ENCODE measurements at places on chromosomes 2 and 18. TPM values are rescaled to one million over a fixed set of nuclear protein-coding genes. Genes with fewer than 3 reads are reported as not detected.

- DNase-seq: no peak
Measured at GRCh38 chr2:200679535-200679934, 93.7 kb downstream of the AOX1 start.

VSNL1 gene
- total RNA-seq: not detected

TMEM37 gene
- total RNA-seq: 0.20 TPM

ANKRD30BL gene
- not detected for total RNA-seq

GRCh38 chr2:11753452-11753885 is 7.0 kb downstream of the LPIN1 start:
- DNase-seq: no peak

GAREM1 gene
- total RNA-seq: 0.20 TPM

PSTPIP2 gene
- total RNA-seq: 1.1 TPM

SETBP1 gene
- 1.1 TPM for total RNA-seq

GAREM2 gene
- total RNA-seq: 0.44 TPM

GRCh38 chr18:62024983-62025382 is 132.2 kb upstream of the RNF152 start:
- no peak for DNase-seq

DNA sequence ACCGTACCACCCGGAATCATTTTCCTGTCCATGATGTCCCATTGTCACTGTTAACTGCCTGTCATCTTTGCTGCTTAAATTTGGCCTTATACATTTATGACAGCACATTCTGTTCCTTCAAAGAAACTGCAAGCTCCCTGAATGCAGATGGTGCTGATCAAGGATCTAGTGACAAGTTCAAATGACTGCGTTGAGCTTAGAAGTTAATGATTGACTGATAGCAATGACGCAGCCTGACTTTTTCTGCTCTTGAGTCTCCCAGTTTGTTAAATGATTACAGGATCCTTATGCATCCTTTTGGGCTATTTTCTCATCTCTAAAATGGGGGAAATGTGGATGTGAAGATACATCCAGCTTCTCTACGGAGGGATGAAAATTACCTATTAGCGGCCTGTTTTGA is 159.0 kb downstream of the DCC start:
- no peak for DNase-seq

PMAIP1 gene
- 13.7 TPM for total RNA-seq

STK17B gene
- total RNA-seq: 7.9 TPM

DNA sequence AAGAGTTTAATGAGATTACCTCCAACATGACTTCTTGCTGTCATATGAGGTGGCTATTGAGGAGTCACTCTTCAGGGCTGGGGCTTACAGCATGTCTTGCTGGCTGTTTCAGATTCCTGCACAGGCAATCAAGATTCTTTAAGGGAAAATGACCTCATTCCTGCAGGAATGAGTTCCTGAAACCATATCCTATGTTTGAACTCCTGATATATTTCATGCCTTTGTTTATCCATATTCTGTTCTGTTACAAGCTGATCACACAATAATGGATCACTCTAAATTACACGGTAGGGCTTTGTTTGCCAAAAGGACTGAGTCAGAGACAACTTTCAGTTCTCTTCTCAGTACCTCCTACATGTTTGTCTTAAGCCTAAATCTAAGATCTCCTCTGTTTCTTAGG is 879.8 kb upstream of the PIK3C3 start:
- peak; percentile 12 for DNase-seq

GRCh38 chr2:69765096-69765380 is 23.1 kb downstream of the ANXA4 start:
- peak; percentile 43 for DNase-seq

DNA sequence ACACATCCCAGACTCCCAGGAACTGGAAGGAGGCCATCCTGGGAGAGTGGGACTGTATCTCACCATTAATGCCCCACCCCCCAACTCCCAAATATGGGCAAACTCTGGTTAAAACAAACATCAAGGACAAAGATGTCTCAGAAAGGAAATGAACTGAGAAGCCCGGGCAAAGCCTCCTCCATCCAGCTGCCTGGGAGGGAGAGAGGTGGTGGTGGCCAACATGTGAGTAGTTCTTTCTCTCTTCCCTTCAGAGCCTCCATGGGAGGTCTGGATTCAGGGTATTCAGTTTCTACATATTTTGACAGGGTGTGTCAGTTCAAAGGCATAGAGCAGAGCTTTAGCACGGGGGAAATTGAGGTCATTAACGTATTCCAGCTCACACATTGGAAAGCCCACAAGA is 57.5 kb downstream of the CXCR4 start:
- no peak for DNase-seq

- no peak for DNase-seq
Measured at GRCh38 chr2:134367213-134367612, 113.3 kb downstream of the MGAT5 start.

DNA sequence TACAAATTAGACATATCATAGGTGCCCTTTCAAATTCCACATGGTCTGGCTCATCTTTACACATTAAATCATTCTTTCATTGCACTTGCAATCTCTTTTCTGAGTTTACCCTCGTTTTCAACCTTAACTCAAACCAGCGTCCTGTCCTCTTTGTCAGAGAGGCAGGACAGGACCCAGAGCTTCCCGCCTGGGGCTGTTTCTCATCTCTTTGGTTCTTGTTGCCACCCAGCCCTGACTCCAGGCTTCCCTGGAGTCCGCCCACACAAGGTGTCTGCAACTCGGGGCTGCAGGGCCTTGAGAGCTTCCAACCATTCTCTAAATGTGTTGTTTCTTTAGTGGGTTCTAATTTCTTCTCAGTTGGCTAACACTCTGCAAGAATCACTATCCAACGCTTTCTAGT is 24.4 kb downstream of the RBMS1 start:
- no peak for DNase-seq

TMEM169 gene
- total RNA-seq: 0.40 TPM

GRCh38 chr2:235623111-235623510 is 129.3 kb downstream of the AGAP1 start:
- no peak for DNase-seq

SPRED2 gene
- 1.7 TPM for total RNA-seq

- no peak for DNase-seq
Measured at GRCh38 chr18:9808295-9809241, 77.2 kb upstream of the TXNDC2 start.

DNA sequence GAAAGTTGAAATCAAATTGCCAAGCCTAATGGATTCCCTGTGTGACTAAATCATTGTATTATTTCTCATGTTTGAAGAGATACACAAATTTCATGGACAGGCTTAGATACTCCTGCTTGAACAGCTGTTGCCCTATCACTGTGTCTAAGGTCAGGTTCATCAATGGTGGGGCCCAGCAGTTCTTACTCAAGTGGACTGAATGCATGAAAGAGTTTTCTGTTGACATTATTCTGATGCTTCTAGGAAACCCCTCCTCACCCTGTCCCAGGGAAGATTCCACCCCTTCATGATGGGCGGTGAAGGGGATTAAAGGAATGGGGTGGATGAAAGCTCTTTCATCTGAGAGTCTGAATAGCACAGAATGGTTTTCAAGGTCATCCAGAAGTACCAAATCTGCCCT is 148.8 kb downstream of the INO80D start:
- DNase-seq: no peak

GRCh38 chr2:148969659-148970061 is 68.8 kb upstream of the LYPD6B start:
- no peak for DNase-seq

- no peak for DNase-seq
Measured at GRCh38 chr2:137659616-137660015, 304.7 kb upstream of the HNMT start.

- DNase-seq: peak; percentile 42
Measured at GRCh38 chr2:61538920-61539520, 864 bp upstream of the XPO1 start.

All from lung microvascular endothelial cell (primary cell).